ENCODE measurements at places on chromosomes 12 and 14. TPM values are rescaled to one million over a fixed set of nuclear protein-coding genes. Genes with fewer than 3 reads are reported as not detected.

- no peak for DNase-seq
Observed at GRCh38 chr12:101634724-101635123, 40.0 kb downstream of the MYBPC1 start.

- no peak for DNase-seq
Observed at GRCh38 chr12:27711317-27711682, 668 bp downstream of the MRPS35 start.

DNA sequence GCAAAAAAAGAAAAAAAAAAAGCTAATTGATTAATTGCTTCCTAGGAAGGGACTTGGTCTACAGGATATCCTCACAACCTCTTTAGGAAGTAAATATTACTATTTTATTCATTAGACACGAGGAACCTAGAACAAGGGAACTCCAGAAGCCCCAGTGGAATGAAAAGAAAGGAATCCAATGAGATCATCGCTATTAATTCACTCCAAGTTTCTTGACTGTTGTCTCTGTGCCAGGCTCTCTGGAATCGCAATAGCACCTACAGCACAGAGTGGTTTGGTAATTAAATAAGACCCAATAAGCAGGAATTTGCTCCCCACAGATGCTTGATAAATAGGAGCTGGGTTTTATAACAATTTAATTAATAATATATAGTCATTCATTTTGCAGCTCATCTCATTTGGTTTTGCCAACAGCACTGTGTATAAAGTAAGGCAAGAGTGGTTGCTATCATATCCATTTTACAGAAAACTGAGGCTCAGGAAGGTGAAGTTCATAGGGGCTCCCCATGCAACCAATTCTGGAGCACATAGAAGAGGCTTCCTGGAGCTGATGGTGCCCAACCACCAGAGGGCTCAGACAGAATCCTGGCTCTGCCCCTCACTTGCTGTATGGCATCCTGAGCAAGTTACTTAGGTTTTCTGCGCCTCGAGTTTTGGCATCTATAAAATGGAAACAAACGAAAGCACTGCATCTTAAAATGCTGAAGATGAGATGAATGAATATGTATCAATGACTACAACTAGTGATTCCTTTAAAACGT lies 420.2 kb downstream of the MED13L start:
- DNase-seq: no peak

The WDR89 gene
- total RNA-seq: 2.6 TPM

GRCh38 chr12:53972152-53972702 lies 699 bp upstream of the HOXC11 start:
- DNase-seq: no peak

The SMIM10L1 gene
- 3.6 TPM for total RNA-seq

DNA sequence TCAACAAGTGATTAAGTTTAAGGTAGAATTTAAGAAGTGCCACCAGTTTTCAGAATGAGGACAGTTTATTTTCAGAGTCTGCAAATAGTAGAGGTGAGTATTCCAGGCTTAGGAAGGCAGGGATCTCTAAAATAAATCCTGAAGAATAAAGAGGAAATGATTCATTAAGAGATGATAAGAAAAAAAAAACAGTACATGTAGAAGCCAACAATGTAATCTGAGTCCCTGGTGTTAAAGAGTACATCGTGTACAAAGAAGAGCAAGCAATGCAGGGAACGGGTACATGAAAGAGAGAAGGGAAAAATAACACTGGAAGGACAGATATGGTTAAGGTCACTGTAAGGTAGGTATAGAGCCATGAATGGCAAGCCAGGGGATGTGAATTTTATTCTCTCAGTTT lies 95.2 kb upstream of the FOXG1 start:
- no peak for DNase-seq

The ZBTB42 gene
- 10.6 TPM for total RNA-seq

The CMA1 gene
- not detected for total RNA-seq

DNA sequence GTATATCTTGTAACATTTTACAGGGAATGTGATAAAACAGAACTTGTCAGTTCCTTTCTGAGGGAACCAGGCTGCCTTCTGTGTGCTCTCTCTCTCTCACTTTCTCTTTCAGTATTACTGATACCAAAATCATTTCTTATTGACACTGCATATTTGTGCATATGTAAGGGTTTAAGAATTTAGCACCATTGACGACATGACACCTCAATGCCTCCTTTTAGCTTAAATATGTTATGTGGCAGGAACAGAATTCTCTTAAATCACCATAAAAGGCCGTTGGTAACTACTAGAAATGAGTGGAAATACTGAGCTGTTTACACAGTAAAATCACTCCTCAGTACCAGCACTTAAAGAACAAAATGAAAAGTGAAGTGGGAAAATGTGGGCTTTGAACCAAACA lies 457.7 kb upstream of the SYT1 start:
- no peak for DNase-seq

DNA sequence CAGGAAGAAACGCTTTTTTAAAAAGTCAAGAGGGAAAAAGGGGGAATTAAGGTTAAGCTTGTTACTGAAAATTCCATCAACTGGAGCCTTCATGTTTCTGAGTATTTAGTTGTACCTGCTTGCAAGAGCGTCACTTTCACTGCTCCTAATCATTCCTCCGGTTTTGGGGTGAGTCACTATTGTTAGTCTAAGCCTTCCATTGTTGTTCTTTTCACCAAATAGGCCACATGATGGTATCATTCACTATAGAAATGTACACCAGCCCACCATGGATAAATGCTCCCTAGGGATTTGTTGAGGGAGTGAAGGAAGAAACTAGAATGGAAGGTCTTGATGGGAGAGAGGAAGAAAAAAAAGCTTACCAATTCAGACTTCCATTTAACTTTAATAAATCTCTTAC lies 3.0 kb downstream of the IL22 start:
- no peak for DNase-seq

DNA sequence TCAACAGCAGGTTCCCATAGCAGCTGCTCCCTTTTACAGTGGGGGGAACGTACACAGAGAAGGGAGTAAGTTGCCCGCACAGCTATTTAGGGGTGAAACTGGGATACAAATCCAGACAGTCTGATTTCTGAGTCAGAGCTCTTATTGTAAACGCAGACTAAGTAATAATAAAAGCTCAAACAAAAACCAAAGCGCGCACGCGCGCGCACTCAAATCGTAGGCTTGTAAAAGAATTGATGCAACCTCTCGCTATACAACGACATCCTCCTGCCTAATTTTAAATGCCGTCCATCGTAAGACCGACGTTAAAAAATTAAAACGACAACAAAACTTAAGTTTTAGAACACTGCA lies 747 bp upstream of the DACT1 start:
- peak; percentile 41 for DNase-seq

GRCh38 chr14:71815110-71815509 lies 117.1 kb upstream of the RGS6 start:
- DNase-seq: no peak

DNA sequence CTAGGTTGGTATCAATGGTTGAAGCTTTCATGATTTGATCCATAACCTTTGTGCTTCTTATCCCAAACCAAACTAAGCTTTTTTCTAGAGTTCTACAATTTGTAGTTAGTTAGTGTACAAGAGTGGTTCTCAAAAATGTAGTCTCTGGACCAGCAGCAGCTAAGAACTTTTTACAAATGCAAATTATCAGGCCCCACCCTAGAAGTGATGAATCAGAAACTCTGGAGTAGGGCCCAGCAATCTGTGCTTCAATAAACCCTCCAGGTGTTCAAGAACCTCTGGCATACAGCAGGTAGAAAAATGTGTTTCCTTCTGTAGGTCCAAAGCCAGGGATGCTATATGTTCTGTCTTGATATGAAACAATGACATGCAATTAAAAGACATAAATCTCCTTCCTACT lies 26.1 kb upstream of the ACTR6 start:
- no peak for DNase-seq

GRCh38 chr14:98840091-98840490 lies 431.9 kb downstream of the BCL11B start:
- DNase-seq: no peak

GRCh38 chr14:57391517-57392195 lies 1.3 kb downstream of the NAA30 start:
- peak; percentile 12 for DNase-seq

DNA sequence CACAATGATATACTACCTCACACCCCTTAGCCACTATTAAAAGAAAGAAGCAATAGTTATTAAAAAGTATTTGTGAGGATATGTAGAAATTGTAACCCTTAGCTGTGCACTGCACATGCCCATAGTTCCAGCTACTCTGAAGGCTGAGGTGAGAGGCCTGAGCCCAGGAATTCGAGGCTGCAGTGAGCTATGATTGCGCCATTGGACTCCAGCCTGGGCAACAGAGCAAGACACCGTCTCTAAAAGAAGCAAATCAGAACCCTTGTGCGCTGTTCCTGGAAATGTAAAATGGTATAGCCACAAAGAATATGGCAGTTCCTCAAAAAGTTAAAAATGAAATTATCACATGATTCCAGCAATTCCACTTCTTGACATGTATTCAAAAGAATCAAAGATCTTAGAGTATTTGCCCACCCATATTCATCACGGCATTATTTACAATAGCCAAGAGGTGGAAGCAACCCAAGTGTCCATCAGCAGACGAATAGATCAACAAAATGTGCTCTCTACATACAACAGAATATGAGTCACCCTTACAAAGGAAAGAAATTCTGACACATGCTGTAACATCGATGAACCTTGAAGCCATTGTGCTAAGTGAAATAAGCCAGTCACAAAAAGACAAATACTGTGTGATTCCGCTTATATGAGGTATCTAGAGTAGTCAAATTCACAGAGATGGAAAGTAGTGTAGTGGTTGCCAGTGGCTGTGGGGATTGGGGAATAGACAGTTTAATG lies 23.7 kb upstream of the YLPM1 start:
- no peak for DNase-seq

DNA sequence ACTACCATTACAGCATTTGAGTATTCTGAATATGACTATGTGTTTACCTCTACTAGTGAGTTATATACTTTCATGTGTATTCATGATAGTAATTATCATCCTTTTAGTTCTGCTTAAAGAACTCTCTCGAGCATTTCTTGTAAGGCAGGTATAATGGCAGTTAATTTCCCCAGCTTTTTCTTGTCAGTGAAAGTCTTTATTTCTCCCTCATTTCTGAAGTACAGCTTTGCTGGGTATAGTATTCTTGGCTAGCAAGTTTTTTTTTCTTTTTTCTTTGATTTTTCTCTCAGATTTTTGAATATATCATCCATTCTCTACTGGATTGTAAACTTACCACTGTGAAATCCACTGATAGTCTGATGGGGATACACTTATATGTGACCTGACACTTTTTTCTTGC lies 165.9 kb upstream of the ARHGAP5 start:
- no peak for DNase-seq
